ENCODE measurements at places on chromosomes 7 and 10. TPM values are rescaled to one million over a fixed set of nuclear protein-coding genes. Genes with fewer than 3 reads are reported as not detected.

The COL1A2 gene
- total RNA-seq = not detected

The NPC1L1 gene
- total RNA-seq = 0.08 TPM

The MKLN1 gene
- total RNA-seq = 40.0 TPM

The AKR1C3 gene
- total RNA-seq = 1,294 TPM

The TUBB8 gene
- total RNA-seq = 0.16 TPM

The TMEM270 gene
- total RNA-seq = 0.22 TPM

The TMEM139 gene
- 1.6 TPM for total RNA-seq

The ALOX5 gene
- total RNA-seq = 0.83 TPM

The HSPB1 gene
- total RNA-seq = 1,385 TPM

The IGF2BP3 gene
- 32.5 TPM for total RNA-seq

The POLR1F gene
- total RNA-seq = 13.1 TPM

The AKR1E2 gene
- total RNA-seq = 5.6 TPM

Measured in A549 treated with Mapracorat at 1 μM for 4 hours (cell line).